DMS153 (cell line): ENCODE measurements at places on chromosomes 7 and 10.

DNA sequence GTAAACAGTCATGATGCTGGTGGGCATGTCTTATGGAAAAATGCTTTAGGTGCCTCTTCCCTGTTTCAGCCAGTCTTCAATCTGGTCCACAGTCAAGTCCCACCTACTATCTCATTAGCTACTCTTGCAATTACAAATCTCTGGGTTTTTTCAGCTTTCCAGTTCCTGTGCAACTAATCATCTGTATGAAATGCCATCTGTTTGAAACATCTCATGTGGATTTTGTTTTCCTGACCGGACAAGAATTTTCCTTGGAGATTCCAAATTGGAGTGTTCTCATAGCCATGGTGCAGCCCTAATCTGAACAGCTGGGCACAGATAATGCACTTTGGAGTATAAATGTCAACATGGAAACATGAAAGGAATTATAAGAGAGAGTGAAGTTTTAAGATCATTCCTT, 41.3 kb upstream of the CALN1 start:
- DNase-seq: no peak

DNA sequence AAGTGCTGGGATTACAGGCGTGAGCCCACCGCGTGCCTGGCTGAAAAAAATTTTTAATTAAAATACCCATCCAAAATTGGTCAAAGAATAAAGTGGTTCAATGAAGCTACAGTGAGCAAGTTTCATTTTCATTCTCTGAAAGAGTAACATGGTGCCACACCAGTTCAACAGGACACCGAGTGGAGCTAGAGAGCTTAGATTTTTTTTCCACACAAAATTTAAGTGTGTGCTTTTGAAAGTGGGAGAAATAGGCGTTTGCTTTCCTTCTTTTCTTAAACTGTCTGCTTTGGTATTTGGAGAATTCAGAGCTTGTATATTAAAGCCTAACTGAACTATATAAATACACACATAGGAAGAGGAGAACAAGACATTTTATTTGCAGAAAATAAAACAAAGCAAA, 43.4 kb downstream of the BPGM start:
- DNase-seq: no peak

- no peak for DNase-seq
Observed at GRCh38 chr7:104908636-104909035, 105.4 kb upstream of the KMT2E start.

GRCh38 chr10:100969187-100970075, at the start of gene SEMA4G:
SEMA4G (plus strand) TSS chr10:100969504; CDS start chr10:100972913, 3,409 bp downstream.
- no peak for DNase-seq

DNA sequence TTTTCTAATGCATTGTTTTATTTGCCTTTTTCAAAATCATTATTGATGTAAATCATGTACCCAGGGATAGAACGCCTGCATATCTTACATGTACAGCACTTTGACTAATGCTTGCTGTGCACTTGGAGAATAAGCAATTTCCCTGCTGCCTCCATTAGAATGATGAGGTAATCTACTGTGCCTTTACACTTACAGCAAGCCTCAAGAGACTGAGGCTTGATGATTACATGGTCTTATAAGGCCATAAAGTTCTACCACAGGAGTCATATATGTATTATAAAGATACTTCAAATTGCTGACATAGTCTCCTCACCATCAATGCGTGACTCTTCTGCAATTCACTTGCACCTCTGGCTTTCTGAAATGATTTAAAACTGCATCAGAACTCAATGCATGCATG, 328.6 kb upstream of the HGF start:
- DNase-seq: no peak

- DNase-seq: no peak
Observed at GRCh38 chr7:49279891-49280290, 355.5 kb downstream of the CDC14C start.

- no peak for DNase-seq
Observed at GRCh38 chr10:15370212-15370855, 755 bp downstream of the FAM171A1 start.

DNA sequence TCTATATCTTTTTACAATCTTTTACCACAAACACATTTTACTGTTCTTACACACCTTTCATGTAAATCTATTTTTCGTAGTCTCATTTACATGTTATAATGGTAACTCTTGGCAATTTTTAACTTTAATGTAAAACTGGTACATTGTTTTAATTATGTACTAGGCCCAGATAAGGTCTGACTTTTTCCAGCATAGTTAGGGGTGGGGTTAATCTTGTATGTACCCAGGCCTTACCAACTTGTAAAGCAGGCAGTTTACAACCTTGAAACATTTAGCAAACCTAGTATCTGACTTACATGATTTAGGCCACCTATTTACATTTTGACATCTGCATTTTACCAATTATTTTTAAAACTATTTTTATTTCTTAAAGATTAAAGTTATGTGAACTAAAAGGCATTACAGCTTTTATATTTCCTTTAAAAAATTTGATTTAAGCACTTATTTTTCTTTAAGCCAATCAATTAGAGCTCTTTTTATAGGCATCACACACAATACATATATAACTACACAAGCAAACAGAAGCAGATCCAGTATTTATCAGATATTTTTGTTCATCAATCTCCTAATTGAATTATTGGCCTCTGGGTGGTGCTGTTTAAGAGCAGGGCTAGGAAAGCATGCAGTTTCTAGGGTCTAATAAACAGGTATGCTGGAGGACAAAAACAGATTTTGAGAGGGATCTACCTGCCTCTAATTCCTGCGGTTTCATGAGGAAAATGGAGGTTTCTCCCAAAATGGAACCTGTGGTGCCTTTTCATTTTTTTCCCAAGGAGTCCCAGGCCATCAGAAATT, 19.7 kb upstream of the CROT start:
- no peak for DNase-seq

- no peak for DNase-seq
Observed at GRCh38 chr7:7476381-7476780, 59.3 kb downstream of the COL28A1 start.

DNA sequence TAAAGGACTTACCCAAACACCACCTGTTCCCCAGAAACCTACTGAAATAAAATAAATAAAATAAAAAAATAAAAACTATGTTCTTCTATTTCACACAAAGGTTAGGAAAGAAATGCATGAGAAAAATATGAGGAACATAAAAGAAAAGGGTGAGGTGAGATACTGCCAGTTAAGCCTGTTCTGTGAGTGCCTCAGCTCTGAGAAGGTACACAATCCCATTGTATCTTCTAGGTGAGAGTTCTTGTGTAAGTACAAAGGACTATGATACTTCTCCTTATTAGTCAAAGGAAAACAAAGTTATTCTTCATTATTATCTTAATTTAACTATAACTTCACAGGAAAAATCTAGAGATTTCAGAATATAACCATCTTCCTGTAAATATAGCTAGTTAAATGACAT, 86.0 kb downstream of the ATE1 start:
- DNase-seq: no peak

DNA sequence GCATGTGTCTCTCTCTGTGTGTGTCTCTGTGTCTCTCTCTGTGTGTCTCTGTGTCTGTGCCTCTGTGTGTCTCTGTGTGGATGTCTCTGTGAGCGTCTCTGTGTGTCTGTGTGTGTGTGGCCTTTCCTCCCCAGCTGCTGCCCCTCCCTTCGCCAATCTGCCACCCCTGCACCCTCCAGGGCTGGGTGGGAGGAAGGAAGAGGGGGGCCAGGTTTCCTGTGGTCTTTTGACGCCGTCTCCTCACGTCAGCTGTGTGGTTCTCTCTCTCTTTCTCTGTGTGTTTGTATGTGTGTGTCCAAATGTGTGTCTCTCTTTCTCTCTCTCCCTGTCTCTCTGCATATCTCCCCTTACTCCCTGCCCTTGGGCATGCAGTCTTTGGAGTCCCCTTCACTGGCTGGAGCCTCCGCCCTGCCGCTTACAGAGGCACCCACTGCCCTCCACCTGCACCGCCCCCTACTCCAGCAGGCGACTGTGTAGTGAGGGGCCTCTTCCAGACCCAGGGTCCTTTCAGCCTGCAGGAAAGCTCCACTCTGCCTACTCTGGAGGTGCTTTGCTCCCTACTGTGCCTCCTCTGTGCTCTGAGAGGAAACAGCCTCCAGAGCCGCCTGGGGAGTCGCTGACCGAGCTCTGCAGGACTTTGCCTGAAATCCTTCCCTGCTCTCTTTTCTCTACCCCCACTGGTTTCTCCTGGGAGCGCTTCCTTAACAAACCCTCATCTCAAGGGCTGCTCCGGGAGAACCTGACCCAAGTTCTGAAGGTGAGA, 44.2 kb upstream of the C10orf71 start:
- no peak for DNase-seq

GRCh38 chr10:57165671-57166070, 804.6 kb upstream of the ZWINT start:
- DNase-seq: no peak

- no peak for DNase-seq
Observed at GRCh38 chr7:88223265-88223664, 3.4 kb upstream of the SRI start.

GRCh38 chr7:124784879-124785818, 19.6 kb upstream of the GPR37 start:
- DNase-seq: peak; percentile 9

DNA sequence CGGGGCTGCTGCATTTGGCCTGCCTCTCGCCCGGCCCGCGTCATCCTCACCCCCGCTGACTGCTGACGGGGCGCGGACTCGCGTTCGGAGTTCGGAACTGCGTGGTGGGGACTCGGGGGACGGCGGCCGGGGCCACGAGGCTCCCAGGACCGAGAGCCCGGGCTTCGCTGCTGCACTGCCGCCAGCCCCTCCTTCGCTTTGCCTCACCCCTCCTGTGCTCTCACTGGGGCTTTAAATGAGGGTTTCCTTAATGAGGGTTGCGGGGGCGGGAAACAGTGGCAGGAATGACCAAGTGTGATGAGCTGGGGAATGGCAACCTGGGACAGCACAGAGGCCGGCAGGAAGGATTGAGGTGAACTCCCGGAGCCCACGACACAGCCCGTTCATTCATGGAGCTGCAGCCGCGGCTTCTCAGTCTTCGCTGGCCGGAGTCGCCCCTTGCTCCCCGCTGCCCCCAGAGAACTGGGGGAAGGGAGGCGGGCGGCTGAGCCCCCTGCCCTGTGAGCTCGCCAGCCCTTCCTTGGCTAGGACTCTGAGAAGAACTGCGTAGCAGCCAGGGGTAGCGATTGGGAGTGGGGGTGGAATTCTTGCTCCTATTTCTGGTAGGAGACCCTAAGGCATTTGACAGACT, 1.5 kb upstream of the LRRC4 start:
- DNase-seq: no peak

- DNase-seq: no peak
Observed at GRCh38 chr7:149248777-149249176, 9.3 kb downstream of the ZNF212 start.

DNA sequence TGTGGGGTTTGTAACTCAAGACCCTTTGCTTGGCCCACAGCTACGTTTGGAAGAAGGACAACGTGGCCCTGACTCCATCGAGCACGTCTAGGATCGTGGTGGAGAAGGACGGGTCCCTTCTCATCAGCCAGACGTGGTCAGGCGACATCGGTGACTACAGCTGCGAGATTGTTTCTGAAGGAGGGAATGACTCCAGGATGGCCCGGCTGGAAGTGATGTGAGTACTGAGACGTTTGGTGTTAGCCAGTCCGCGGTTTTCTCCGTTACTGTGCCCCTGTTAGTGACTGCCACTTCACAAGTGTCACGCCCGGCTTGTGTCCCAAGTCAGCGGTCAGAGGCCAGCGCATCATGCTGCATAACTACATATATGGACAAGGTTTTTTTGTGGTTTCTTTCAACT, 673.3 kb downstream of the SDK1 start:
- no peak for DNase-seq

DNA sequence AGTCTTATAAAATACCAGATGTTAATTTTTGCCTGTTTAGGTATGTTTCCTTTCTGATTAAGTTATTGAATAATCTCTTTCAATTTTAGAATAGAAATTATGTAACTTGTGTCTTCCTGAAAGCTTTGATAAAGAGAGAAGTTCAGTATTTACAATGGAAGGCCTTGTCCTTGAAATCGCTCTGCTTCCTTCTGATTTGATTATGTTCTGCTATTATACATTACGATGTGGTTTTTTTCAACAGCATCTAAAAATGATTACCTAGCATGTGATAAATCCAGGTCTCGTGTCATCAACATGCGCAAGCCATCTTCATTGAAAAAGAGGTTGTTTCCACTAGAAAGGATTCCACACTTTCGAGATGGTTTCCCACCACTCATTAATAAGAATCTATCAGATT, 96.5 kb upstream of the SLC26A5 start:
- DNase-seq: no peak

GRCh38 chr10:34907743-34908430, 92.8 kb upstream of the PARD3 start:
- DNase-seq: no peak

- DNase-seq: no peak
Observed at GRCh38 chr10:73119457-73119856, 9.2 kb downstream of the NUDT13 start.

- DNase-seq: no peak
Observed at GRCh38 chr7:84314263-84314662, 119.7 kb upstream of the SEMA3A start.

GRCh38 chr10:30737931-30738391, 108.4 kb upstream of the LYZL2 start:
- DNase-seq: no peak

- no peak for DNase-seq
Observed at GRCh38 chr7:26307226-26307625, 15.6 kb downstream of the SNX10 start.

- DNase-seq: no peak
Observed at GRCh38 chr10:97017474-97017903, 168.3 kb downstream of the SLIT1 start.

DNA sequence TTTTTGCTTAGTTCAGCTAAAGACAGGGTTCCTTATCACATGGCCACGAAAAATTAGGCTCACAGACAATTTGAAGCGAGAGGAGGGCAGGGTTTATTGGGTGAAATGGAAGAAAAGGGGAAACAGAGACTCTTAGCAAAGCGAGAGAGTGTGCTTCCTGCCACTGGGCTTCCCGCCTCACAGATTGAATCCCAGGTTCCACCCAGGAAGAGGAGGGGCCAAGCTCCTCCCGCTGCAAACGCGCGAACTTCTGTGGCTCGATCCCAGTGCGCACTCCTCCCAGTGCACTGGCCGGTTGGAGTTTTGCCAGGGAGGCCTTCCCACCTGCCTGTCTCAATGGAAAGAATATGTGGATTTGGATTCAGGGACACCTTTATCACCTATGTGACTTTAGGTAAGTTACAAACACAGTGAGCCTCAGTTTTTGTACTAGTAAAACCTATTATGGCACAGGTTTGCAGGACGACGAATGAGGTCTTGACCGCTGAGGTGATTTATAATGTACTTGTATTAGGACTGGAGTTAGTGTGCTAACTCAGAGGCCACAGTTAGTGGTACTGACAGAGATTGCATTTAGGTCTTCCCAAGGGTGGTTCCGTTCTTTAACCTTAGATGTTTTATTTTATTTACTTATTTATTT, 48.5 kb upstream of the SP8 start:
- DNase-seq: no peak

DNA sequence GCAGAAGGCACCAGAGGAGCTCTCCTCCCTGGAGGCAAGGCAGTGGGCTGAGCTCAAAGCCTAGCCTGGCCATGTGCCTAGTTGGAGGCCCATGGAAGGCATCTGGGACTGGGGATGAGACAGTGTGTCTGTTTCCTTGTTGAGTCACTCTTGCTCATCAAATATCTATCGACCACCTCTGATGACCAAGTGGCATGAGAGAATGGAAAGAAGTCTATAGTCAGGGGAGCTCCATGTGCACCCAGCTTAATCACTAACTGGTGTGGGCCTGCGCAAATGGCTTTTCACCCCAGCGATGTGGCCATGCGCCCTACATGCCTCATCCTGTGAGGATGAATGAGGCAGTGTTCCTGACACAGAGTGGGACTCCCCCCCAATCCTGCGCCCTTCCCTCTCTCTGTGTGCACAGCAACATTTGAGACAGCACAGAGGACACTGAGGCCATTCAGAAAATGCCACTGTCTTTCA, 229.9 kb downstream of the RPS24 start:
- no peak for DNase-seq
